ENCODE measurements at places on chromosomes 3 and 15. TPM values are rescaled to one million over a fixed set of nuclear protein-coding genes. Genes with fewer than 3 reads are reported as not detected.

DNA sequence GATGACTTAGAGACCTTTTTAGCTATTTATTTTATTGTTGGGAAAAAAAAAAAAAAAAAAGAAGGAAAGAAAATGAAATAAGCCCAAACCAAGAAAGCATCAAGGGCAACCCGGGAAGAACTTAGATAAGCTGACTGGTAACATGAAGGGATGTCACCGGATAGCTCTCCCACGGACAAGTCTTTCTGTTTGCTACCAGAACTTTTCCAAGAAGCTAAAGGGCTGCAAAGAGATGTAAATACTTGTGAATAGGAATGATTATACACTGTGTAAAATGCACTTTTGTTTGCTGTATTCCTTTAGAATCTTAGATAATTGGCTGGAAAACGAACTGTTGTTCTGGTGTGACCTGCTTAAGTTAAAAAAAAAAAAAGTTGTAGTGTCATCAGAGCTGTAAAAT, 2.8 kb downstream of the FOXB1 start:
- DNase-seq, result no peak

DNA sequence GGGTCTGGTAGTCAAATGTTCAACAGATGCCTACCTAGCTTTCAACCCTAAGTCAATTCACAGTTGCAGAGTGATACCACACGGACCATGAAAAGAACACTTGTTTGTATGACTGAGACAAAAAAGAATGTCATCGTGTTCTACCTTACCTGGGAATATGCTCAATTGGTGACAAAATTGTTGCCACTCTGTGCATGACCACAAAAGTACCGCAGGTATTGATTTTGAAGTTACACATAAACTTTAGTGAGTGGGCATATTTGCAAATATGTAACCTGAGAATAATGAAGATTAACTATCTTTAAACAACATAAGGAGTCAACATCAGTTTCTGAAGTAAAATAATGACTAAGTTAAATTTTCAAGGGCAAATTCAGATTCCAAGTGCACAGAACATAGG, 53.4 kb upstream of the SNRPN start:
- DNase-seq, result no peak

DNA sequence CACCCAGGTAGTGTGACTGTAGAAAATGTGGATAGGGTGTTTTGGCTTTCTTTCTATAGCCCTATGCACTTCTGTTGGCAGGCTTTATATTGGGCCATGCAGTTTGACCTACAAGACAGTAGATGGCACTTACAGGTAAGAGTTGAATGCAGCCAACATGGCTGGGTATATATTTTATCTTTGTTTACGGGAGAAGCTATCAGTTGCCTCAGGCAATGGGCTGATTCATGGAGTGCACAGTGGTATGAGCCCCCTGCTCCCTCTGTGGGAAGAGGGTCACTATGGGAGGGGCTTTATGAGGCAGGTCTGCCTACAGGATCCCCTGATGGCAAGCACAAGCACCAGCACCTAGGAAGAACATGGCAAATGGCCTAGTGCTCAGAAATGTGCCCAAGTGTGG, 301.2 kb upstream of the CDIN1 start:
- no peak for DNase-seq

DNA sequence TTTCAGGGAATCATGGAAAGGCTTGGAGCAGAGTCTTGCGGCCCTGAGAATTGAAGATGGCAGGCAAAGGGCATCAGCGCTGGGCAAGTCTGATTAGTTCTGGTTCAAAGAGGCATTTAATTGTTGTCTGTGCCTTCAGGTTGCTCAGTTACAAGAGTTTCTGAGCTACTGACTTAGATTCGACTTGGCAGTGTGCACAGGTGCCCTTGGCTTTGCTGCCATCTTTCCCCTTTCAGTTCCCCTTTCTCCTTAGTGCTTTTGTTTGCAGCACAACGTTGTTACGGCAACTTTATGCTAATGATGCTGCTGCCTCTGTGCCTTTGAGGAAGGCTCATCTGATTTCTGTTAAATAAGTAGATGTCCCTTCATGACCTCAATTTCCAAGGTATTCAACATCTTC, 12.5 kb downstream of the P2RY14 start:
- DNase-seq, result no peak

DNA sequence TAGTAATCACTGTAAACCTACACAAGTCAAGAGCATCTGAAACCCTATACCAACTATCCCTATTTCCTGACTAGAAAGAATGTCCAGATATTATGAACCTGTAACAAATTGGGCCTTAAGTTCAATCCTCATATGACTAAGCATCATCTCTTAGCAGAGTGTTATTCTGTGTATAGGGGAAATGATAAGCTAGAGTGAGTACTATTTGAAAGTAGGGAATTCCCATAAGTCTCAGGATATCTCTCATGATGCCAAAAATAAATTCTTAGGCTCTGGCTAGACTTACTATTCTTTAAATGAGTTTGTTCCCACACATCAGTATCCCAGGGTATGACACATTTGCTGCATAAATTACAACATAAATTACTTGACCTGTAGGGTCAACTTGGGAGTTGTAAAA, 15.3 kb downstream of the MRPL47 start:
- DNase-seq, result no peak

GRCh38 chr15:63447017-63447676, 57.2 kb upstream of the USP3 start:
- DNase-seq, result no peak

GRCh38 chr15:90205886-90206285, 4.8 kb downstream of the SEMA4B start:
- no peak for DNase-seq

DNA sequence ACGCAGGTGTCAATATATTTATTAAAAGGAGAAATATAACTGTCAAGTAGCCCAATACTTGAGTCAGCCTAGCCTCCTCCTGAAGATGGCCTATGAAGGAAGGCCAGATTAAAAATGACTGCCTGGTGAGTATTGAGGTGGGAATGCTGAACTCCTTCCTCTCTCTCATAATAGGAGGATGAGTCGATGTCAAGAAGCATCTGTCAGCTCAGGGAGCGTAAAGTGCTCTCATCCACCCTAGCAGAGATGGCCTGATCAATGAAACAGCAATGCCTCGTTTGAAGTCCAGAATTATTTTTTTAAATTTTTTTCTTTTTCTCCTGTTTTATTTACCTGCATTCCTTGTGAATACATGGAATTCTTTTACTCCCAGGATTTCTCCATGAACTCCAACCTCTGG, 58.3 kb downstream of the SCN10A start:
- DNase-seq, result no peak

GRCh38 chr15:77695961-77696582, 63.4 kb upstream of the LINGO1 start:
- no peak for DNase-seq

DNA sequence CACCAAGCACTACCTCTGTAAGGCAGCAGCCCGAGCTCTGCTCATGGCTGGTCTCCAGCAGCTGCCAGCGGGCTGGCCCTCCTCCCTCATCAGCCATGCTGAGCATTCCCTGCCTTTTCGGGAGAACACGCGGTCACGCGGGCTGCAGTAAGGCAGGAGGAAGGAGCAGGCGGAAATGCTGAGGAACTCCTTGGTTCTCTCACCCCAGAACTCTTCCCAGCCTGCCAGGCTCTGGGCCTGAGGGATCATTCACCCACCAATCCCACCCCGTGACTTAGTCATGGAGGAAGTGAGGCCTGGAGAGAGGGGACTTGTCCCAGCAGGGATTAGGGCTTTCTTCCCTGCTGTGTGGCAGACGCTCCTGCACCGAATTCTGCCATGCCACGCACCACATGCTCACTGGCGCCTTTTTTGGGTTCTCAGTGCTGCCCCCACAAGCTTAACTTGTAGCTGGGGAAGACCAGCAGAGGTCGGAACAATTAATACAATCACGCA, 42.9 kb upstream of the RPL32 start:
- no peak for DNase-seq

DNA sequence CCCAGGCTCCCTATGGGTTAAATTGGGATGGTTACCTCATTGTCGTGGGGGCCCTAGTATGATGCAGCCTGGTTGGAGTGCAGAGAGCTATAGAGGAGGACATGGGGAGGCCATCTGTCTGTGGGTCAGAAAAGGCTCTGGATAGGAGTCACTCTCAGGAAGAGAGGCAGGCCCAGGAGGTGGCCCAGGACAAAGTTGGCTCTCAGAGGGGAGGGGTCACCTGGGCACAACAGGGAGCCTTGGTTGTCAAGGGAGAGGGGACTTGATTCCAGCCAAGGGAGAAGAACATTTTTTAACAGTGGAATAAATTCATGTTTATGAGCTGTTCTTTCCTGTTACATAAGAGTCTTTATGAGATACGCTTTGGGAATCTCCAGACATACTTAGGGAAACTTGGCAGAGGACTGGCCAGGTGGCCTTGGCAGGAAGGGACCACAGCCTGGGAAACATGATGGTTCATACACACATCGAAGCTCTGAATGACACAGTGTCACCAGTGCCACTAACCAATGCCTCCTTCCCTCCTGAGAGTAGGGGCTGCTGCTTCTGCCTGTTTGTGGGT, 27.5 kb upstream of the LCTL start:
- DNase-seq, result no peak

- no peak for DNase-seq
Measured at GRCh38 chr3:10888518-10889090, 72.6 kb downstream of the SLC6A11 start.

DNA sequence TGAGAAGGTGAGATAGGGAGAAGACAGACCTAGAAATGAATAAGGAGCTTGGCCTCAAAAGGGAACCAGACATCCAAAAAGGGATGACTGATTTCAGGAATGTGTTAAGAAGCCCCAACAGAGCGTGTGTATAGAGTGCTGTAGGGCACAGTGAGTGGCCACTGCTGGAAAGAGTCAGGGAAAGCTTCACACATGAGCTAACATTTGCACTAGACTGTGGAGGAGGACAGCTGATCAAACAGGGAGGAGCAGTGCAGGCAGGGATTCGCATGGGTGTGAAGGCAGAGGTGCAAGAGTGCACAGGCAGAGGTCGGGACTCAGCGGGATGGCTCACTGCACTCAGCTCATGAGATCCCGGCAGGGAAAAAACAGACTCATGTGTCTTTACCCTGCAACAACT, 61.8 kb downstream of the NPTN start:
- no peak for DNase-seq

DNA sequence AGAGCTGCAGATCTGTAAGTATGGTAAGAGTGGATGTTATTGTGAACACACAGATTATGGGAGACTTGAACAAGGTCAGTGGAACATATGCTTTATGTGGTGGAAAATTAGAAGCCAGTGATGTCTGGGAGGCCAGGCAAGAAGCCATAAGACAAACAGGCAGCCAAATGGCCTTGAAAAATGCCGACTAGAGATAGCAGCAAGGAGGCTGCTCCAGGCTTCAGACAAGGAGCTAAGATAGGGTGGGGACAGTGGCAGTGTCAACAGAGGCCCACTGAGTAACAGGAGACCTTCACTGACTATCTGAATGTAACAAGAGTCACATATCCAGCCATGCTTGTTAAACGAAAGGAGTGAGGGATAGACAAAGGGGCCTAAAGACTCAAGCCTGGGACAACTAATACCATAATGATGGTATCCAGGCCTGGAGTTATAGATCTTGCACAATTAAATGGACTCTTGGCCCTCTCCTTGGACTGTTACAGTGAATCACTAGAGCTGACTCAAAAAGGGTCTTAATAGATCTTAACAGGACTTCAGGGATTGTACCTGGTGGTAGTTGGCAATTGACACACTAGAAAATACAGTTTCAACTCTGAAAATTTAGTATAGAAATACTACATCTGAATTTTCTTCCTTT, 50.6 kb downstream of the CFAP20DC start:
- no peak for DNase-seq

- DNase-seq, result no peak
Measured at GRCh38 chr15:57149196-57149595, 227.1 kb upstream of the CGNL1 start.

DNA sequence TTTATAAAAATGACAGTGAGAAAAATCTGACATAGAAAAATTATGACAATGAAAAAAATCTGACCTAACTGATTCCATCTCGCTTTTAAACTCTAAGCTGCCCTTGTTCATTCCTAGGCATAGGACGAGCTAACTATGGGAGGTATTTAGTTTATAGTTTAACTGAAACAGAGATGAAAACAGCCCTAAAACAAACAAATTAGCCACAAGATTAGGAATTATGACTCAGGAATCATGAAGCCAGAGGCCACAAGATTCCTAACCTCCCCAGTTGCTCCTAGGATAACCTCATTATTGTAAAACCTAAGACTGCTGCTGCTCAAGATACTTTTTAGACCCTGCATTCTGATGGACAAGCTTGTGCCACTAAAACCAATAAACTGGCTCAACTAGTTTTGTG, 122.7 kb upstream of the MNS1 start:
- DNase-seq, result no peak

DNA sequence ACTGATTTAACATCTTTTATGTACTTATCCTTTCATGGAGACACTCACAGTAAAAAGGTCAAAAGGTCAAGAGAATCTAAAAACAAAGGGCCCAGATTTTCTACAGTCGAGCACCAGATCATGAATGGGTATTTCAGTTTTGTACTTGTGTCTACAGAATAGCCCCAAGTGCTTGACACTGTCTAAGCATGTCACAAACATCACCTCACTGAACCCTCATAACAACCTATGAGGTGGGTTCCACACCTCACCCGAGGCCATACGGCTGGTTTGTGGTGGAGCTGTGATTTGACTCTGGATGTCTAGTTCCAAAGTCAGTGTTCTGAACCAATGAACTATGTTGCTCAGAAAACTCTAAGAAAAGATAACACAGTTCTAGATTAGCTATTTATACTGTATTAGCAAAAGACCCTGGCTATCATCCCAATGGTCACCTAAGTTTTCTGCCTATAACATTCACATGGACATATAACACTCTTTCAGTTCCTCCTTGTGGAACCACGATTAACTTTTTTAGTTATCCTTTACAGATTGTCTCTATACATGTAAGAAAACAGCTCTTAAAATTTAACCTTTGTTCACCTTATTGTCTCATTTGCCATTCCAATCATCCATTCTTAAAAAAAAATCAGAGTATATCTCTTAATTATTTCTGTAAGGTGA, 25.5 kb downstream of the TM6SF1 start:
- no peak for DNase-seq

GRCh38 chr3:23796518-23796917, 9.2 kb upstream of the UBE2E1 start:
- DNase-seq, result no peak

C3orf20 gene
- 0.10 TPM for total RNA-seq

SLMAP gene
- 47.2 TPM for total RNA-seq

LRRC58 gene
- total RNA-seq, result 25.7 TPM

GABRR3 gene
- not detected for total RNA-seq

CPNE4 gene
- not detected for total RNA-seq

NMB gene
- total RNA-seq, result 2.8 TPM

TRH gene
- total RNA-seq, result not detected

PPM1L gene
- total RNA-seq, result 5.8 TPM

RBP2 gene
- not detected for total RNA-seq

ACSBG1 gene
- total RNA-seq, result not detected

Measured in activated CD4-positive, alpha-beta T cell treated with anti-CD3 and anti-CD28 coated beads, Interleukin-2, amount 10 ng/mL, durations not matched to agents 7 days and 5 days (primary cell).